ENCODE measurements at places on chromosomes 16 and 17.

- DNase-seq: peak; percentile 62
These were observed 2.6 kb downstream of the SHBG start for GRCh38 chr17:7632492-7632894.

- peak; percentile 70 for DNase-seq
These were observed 51.7 kb downstream of the GAN start for GRCh38 chr16:81366316-81366932.

- DNase-seq: no peak
These were observed 56.0 kb downstream of the MEAK7 start for GRCh38 chr16:84448444-84448843.

- DNase-seq: no peak
These were observed 5.6 kb upstream of the ATMIN start for GRCh38 chr16:81029930-81030604.

- DNase-seq: no peak
These were observed 149.9 kb downstream of the PHKB start for GRCh38 chr16:47611042-47611441.

DNA sequence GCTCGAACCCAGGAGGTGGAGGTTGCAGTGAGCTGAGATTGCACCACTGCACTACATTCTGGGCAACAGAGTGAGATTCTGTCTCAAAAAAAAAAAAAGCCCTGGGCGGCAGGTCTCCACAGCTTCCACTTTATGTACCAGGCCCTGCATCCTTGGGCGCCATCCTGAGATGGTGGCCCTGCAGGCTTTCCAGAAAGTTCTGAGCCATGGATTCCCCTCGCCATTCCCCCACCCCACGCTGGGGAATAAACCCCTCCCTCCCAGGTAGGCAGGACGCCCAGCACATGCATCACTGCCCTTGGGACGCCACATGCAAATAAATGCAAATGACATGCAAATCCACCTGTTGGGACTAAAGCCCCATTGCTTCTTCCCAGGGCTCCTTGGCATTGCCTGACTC is 13.8 kb upstream of the ZNF469 start:
- no peak for DNase-seq

DNA sequence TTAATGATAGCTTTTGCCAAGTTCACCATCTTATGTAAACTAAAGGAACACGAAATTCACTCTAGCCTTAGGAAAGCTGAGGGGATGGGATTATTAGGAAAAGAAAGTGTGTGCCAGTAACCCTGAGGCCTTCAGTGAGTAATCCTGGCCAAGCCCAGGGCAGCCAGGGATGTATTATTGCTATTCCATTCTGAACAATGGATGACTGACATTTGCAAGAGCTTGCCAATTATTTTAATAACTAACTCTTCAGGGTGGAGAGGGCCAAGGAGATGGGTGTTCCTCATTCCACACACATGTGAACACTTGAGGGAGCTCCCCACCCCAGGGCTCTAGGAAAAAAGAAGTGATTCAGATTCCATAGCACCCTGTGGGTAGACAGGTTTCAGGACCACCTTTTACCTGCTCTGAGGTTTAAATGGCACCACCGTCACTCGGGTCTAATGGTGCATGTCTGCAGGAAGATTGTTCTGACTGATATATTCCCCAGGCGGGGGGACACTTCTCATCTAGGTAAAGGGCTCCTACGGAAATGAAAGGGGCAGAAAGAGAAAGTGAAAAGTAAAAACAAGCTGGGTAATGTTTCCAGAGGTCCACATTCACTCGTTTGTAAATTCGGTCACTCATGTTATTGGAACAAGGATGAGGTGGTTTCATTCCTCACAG is 41.5 kb downstream of the TK2 start:
- no peak for DNase-seq

DNA sequence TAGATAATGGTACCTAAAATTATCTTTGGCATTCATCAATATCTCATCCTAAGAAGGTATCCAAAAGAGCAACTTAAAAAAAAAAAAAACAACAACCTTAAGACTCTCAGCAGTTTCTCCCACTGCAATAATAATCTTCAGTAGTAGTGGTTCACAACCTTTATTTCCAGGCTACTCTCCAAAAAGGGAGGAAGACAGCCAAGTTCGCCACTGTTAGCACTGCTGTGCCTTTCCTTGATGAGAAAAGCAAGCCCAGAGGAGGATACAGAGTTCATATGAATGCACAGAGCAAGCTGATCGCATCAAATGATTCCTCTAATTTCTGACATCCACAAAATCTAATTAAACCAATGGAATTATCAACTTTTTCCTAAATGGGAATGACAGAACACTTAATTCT is 199.4 kb downstream of the AATF start:
- DNase-seq: no peak

DNA sequence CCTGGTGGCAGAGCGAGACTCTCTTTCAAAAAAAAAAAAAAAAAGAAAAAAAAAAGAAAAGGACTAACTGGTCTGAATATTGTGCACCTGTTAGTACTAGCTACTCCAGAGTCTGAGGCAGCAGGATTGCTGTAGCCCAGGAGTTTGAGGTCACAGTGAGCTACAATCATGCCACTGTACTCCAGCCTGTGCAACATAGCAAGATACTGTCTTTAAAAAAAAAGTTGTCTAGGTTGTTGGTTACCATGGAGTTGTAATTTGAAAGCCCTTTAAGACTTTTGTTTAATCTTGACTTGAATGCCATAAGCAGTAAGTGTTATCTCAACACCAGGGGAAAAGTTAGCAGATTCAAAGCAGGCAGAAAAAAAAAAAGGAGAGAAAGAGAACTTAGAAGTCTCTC is 10.9 kb upstream of the C16orf54 start:
- DNase-seq: no peak

GRCh38 chr16:85234310-85235204 is 122.3 kb upstream of the CIBAR2 start:
- DNase-seq: no peak

- DNase-seq: no peak
These were observed 18.3 kb downstream of the NQO1 start for GRCh38 chr16:69707920-69708683.

GRCh38 chr17:17062866-17063265 is 20.6 kb downstream of the MPRIP start:
- no peak for DNase-seq

GRCh38 chr16:24088767-24089166 is 167.4 kb upstream of the CACNG3 start:
- no peak for DNase-seq

GRCh38 chr17:66431910-66432309 is 129.5 kb downstream of the PRKCA start:
- DNase-seq: no peak

DNA sequence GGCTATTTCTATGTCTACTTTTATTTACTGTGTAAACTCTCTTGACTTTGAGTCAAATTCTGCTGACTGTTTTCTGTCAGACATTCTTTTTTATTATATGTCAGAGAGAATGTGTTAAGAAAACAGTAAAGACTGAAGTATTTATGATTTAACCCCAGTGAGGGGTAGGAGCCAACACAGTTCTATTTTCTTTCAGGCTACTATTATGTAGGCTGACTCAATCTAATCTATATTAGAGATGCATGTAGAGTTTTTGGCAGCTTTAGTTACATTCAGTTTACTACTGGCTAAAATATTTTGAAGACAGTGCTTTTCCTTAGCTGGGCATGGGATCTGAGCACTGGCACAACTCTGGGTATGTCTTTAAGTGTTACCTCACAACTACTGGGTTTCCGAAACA is 1108.0 kb downstream of the CDH11 start:
- no peak for DNase-seq

DNA sequence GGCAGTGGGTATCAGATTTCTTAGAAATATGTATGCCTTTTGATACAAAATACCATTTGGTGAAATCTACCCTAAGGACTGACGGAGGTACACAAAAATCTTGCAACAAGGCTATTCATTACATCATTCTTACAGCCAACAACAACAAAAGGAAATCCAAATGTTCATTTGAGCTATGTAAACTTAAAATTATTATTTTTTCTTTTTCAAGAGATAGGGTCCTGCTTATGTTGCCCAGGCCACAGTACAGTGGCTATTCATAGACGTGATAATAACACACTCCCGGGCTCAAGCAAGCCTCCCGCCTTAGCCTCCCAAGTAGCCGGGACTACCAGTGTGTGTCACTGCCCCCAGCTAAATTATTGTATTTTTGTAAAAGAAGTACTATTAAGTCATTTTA is 9.0 kb downstream of the SRR start:
- no peak for DNase-seq

DNA sequence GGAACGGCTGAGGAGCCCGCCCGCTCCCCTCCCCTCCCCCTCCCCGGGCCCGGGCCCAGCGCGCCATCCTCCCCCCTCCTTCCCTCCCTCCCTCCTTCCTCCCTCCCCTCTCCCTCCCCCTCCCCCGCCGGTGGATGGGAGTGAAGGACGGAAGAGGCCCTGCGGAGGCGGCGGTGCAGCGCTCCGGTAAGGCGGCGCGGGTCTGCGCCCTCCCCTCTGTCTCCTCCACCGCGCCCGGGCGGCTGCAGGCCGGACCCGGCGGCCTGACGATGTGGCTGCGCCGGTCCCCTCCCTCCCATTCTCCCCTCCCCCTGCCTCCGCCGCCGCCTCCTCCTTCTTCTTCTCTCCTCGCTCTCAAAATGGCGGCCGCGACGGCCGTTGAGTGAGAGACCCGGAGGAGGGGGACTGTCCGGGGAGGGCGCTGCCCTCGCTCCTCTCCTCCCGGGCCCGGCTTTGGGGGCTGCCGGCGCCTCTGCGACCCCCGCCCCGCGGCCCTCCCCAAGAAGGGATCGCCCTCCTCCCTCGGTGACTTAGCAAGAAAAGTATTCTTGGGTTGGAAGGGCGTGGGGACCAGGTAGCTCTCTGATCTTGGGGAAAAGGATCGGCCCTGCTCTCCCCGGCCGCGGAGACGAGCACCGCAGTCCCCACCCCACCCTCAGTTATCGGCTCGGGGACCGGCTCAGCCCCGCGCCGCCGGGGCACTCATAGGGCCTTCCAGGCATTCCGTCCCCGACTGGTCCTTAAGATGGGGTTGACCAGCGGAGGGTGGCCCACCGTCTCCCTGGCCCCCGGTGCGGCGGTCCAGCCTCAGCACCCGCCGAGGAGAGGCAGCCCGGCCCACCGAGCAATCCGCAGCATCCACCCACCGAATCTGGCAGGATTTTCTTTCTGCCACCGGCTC is 617 bp downstream of the PAFAH1B1 start:
- DNase-seq: peak; percentile 81

- no peak for DNase-seq
These were observed 347.3 kb downstream of the NPIPA8 start for GRCh38 chr16:17989255-17989654.

DNA sequence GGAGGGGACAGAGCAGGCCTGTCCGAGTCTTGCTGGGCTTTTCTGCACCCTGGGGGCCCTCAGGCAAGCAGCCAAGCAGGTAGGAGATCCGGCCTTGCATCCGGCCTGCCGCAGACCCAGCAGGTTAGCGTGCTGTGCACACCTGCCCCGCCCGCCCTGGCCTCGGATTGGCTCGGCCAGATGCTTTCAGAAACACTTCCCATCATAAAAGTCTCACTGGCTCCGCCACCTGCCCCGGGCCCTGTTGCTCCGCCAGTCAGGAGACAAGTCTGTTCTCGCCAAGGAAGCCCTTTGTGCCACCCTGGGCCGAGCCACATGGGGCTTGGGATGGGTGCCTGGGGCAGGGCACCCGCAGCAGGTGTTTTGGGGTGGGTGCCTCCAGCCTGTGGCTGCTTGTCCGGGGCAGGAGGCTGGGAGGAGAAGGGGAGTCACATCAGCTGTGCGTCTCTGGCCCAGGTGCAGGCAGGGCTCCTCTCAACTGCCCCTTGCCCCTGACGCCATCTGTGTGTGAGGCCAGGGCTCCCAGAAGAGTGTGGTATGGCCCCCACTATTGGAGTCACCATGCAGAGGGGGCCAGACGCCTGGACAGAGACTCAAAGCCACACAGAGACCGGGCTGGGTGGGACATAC is 228.2 kb upstream of the GSE1 start:
- no peak for DNase-seq

GRCh38 chr16:66137853-66138252 is 228.6 kb upstream of the CDH5 start:
- DNase-seq: no peak

DNA sequence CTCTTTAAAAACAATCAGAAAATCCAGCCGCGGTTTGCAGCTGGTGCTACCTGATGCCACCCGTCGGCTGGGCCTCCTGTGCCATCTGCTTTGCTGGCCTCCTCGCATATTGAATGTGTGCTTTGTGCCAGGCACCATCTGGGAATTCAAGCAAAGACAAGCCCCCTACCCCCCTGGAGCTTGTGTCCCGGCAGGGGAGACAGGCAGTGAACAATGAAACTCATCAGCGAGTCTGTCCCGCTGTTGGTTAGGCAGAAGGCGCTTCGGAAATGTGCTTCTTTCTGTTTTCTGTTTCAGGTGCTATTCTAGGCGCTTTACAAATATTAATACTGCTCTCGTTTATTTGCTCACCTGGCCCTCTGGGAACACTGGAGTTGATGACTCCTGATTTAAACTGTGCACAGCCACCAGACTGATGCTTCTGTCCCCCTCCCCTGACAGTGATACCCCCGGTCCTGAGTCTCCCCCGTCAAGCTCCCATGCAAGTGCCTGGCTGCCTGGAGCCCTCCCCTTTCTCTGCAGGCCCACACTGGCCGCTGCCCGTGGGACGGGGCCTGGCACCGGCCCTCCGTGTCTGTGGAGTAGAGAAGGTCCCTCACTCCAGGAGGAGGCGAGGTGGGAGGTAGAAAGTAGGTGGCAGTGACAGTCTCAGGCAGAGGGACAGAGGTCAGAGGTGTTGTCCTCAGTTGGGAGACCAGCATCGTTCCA is 126.1 kb upstream of the PLCG2 start:
- no peak for DNase-seq

Measured in OCI-LY7 (cell line).